Calu3 (cell line): ENCODE measurements at places on chromosomes 5 and 9. TPM values are rescaled to one million over a fixed set of nuclear protein-coding genes. Genes with fewer than 3 reads are reported as not detected.

- DNase-seq = no peak
These were observed 202.0 kb downstream of the ADAMTSL1 start for GRCh38 chr9:18675973-18676372.

GRCh38 chr5:180251141-180251540, 40.7 kb downstream of the MAPK9 start:
- DNase-seq = no peak

- no peak for DNase-seq
These were observed 346.0 kb downstream of the KDM4C start for GRCh38 chr9:7103771-7104170.

DNA sequence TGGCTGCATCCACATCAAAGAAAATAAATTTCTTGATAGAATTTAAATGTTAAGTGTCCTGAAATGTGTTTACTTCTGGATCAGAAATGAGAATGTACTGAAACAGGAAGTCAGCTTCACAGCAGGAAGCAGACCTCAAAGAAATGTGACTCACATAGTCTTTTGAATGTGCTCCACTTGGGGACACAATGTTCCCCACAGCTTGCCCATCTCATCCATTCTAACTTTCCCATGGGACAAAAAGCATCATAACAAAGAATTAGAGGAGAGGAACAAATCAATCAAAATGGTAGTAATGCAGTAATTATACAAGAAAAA, 85.7 kb downstream of the GRAMD2B start:
- no peak for DNase-seq

DNA sequence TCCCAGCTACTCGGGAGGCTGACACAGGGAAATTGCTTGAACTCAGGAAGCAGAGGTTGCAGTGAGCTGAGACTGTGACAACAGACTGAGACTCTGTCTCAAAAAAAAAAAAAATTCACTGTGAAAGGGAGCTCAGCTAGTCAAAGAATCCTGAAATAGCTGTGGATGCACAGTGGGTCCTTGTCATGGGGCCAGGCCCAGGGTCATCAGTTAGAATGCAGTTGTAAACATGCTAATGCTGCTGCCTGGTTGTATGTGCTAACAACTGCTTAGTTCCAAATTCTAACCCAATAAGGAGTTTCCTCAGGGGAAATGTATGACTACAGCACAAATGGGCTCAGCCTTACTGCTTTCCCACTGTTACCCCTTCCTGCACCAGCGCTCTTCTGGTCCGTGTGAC, 84.0 kb downstream of the PALM2AKAP2 start:
- no peak for DNase-seq

GRCh38 chr9:109776391-109776790, 3.6 kb upstream of the PALM2AKAP2 start:
- DNase-seq = no peak

GRCh38 chr5:89536020-89536419, 653.0 kb upstream of the MEF2C start:
- DNase-seq = no peak

DNA sequence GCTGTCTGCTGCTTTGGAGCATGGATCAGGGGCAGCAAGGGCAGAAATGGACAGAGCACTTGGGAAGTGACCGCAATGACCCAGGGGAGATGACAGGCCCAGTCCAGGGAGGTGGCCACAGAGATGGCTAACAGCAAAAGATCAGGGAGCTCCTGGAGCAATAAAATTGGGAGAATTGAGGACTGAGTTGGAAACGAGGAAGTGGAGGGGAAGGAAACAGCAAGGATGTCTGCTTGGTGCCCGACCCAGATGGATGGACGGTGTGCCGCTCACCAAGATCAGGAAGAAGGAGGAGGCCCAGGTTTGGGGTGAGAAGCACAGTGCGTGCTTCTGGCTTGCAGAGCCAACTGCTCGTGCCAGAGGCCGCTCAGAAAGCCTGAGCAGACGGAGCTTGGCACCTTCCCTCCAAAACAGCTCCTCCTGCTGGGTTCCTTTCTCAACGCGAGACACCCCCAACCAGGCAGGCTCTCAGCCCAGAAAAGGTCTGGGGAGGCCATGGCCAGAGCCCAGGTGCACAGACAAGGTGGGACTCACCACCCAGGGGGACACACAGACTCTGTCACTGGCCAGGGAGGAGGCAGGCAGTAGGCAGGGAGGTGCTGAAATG, 1.7 kb upstream of the SLC34A1 start:
- DNase-seq = no peak

DNA sequence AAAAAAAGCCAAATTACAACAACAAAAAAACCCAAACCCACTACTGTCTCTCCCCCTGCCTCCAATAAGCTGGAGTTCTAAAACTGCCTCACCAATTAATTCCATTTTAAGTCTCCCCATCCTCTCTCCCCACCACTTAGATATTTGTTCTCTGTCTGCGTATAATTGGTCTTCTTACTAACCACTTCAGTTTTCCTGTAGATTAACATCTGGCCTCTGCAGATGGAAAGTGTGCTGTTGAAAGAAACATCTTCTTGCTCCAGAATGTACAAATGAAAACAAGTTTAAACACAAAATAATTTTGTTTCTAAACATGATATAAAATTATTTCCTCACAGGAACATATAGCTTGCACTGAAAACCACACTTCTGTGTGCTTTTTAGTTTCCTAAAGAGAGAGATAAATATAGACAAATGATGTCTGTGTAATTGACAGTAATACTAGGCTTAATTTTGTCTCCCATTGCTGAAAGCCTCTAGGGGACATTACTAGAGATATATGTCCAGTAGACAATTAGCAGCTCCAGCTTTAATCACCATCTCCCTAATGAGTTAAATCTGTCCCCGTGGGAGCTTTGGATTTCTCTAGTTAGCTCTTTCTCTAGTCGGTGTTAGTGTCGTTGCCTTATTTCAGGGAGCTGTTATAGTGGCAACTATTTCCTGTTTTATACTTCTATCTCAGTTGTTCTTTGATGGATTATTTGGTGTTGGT, 164.0 kb downstream of the ARHGAP26 start:
- DNase-seq = no peak

GRCh38 chr9:93172666-93173364, 11.1 kb upstream of the WNK2 start:
- DNase-seq = no peak

GRCh38 chr5:129912601-129913255, 8.5 kb downstream of the CHSY3 start:
- DNase-seq = no peak

DNA sequence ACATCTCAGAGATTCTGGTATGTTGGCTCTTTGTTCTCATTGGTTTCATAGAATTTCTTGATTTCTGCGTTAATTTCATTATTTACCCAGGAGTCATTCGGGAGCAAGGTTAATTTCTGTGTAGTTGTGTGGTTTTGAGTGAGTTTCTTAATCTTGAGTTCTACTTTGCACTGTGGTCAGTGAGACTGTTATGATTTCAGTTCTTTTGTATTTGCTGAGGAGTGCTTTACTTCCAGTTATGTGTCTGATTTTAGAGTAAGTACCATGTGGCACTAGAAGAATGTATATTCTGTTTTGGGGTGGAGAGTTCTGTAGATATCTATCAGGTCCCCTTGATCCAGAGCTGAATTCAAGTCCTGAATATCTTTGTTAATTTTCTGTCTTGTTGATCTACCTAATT, 12.2 kb downstream of the RANBP17 start:
- DNase-seq = no peak

GRCh38 chr5:7673658-7674057, 177.3 kb downstream of the CFAP90 start:
- DNase-seq = no peak

- DNase-seq = peak; percentile 14
These were observed 644 bp downstream of the BRD3 start for GRCh38 chr9:134066913-134067851.

GRCh38 chr9:133181561-133181960, 17.8 kb upstream of the GBGT1 start:
- no peak for DNase-seq

DNA sequence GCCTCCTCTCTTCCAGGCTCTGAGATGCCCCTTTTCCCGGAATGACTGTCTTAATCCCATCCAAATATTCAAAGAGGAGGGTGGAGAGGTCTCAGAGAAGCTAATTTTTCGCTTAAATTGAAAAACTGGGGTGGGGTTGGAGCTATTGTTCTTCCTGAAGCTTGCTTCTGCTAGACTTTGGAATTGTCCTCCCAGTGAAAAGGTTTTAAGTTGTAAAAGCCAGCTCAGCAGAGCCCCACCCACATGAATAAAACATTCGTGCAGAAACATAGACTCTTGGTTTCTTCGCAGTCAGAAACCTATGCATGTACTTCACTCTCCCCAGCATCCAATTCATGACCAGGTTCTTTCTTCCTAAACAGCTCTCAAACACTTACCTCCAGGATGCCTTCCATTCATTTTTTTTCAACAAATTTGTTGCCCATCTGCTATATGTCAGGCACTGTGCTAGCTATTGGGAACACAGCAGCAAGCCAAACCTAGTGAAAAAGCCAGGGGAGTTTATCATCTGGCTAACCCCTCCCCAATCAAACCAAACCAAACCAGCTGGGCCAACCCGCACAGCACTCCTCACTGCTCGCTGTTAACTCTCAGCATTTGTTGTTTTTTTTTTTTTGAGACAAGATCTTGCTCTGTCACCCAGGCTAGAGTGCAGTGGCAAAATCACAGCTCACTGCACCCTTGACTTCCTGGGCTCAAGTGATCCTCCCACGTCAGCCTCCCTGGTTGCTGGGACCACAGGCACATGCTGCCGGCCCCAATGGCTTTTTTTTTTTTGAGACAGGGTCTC, 37.9 kb upstream of the OCLN start:
- DNase-seq = no peak

- no peak for DNase-seq
These were observed 202.0 kb downstream of the AUH start for GRCh38 chr9:91159664-91160121.

GRCh38 chr9:133397895-133398294, 19.9 kb downstream of the REXO4 start:
- DNase-seq = no peak

DNA sequence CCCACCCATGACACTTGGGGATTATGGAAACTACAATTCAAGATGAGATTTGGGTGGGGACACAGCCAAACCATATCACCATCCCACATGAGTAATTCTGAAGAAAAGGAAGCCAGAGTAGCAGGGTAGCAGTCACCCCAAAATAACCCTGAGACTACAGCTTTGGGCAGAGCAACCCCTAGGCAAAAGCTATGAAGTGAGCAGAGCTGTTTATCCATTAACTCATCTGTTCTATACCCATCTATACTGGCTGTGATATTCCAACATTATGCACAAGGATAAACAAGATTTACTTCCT, 12.3 kb upstream of the REEP5 start:
- no peak for DNase-seq

DNA sequence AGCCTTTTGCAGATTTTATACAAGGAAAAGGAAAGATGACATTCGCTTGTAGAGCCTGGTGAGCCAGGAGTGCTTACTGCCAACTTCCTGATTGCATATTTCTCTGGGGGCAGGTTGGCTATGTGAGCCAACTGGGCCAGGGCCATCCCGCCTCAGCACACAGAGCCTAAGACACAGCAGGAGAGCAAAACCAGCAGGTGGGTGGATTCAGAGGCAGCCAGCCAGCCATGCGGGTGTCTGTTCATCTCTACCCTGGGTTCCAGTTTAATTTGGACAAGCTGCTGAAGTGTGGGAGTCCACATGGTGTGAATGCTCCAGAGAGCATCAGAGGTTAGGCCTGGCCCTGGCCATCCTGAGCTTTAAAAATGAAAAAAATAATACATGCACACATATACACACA, 291.4 kb downstream of the ARHGEF28 start:
- DNase-seq = no peak

DNA sequence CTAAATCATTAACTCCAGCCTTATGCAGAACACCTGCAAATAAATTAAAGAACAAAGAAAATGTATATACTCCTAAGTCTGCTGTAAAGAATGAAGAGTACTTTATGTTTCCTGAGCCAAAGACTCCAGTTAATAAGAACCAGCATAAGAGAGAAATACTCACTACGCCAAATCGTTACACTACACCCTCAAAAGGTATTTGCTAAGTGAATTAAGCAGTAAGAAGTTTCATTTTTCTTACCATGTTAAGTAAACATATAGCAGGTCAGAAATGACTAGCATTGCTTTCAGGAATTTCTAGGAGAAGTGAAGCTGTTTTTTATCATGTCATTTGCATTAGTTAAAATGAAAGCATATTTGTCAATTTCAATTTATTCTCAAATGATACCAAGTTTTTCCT, 92.7 kb downstream of the MELK start:
- DNase-seq = no peak

DNA sequence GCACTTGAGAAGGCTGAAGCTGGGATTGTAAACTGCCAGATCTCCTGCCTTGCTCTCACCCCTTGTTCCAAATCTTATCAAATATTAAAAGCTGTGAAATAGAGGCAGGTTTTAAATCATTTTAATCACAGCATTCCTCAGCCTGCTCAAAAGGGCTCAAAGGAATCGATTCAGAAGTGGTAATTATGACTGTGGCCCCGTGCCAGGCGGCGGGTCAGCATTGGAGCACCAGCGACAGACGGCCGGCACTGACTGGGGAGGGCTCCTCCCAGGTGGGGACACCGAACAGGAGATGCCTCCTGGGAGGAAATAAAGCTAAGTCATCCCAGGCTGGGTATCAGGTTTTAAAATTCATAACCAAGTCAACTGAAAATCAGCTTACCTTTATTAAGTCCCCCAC, 66.7 kb downstream of the KCNIP1 start:
- DNase-seq = peak; percentile 74

DNA sequence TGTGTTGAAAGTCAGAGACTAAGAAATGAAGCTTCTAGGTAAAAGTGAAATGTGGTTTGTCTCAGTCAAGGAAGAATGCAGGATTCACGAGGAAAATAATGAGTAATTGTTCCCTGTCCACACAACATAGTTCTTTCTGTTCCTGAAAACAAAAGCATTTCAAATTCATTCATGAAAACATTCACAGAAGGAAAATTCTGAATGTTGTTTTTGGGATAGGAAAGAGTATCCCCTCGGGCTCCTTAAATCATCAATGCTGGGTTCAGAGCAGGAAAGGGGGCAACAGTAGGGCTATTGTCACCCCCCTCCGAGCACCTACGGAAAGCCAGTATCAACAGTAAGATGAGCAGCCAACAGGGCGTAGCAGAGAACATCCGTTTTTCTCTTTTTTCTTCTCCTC, 769.9 kb upstream of the ADAMTS16 start:
- DNase-seq = no peak

LURAP1L gene
- total RNA-seq = 48.7 and 52.7 TPM in 2 replicates

FSTL4 gene
- 0.71 TPM in 1 of 2 replicates, not detected in the other for total RNA-seq

FOXE1 gene
- total RNA-seq = 9.1 and 12.0 TPM in 2 replicates

LMX1B gene
- total RNA-seq = not detected in 2 replicates

NR5A1 gene
- 0.12 TPM in 1 of 2 replicates, not detected in the other for total RNA-seq

SHISAL2B gene
- total RNA-seq = not detected in 2 replicates

ANKRD18A gene
- 19.5 and 27.3 TPM in 2 replicates for total RNA-seq

RNF180 gene
- total RNA-seq = 2.1 and 2.4 TPM in 2 replicates

PAEP gene
- total RNA-seq = 0.45 TPM in 1 of 2 replicates, not detected in the other

KCNN2 gene
- total RNA-seq = 1.2 and 2.0 TPM in 2 replicates
